Right ventricle myocardium superior (tissue), 1 donor: ENCODE measurements at places on chromosomes 5 and 9.

DNA sequence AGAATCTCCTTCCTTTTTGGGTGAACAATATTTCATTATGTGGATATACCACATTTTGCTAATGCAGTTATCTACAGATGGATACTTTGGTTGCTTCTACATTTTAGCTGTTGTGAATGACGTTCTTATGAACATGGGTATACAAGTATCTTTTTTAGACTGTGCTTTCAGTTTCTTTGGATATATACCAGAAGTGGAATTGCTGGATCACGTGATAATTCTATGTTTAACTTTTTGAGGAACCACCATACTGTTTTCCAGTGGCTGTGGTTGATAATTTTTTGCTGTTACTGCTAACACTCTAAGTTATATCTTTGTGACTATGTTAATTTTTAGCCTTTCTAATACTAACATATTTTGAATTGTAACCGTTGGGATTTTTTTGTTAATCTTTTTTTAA is 12.5 kb downstream of the WDR70 start:
- DNase-seq: no peak

GRCh38 chr5:55033568-55033967 is 9.5 kb downstream of the GZMK start:
- no peak for DNase-seq

DNA sequence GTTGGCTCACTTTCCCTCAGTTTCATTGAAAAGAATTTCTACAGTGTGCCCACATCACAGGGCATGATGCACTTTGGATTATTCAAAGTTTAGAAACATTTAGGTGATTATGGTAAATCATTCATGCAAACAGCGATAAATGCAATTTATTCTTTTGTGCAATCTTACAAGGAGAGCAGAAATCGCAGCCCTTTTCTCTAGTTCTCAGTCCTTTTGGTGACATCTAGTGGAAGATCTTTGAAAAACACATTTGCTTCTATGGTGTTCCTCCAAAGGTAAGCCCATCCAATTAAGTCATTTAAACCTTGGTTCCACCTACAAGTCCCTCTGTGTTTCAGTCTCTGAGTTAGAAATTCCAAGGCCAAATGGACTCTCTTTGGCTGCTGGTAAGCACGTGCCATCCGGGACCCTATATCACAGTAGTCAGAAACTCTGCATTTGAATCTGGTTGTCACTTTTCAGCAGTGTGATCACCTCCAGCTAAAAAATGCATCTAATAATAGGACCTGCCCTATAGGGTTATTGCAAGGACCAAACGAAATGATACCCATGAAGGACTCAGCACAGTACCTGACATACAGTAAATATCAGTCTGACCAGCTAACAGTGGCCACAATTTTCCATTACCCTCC is 66.4 kb downstream of the MACROH2A1 start:
- no peak for DNase-seq

DNA sequence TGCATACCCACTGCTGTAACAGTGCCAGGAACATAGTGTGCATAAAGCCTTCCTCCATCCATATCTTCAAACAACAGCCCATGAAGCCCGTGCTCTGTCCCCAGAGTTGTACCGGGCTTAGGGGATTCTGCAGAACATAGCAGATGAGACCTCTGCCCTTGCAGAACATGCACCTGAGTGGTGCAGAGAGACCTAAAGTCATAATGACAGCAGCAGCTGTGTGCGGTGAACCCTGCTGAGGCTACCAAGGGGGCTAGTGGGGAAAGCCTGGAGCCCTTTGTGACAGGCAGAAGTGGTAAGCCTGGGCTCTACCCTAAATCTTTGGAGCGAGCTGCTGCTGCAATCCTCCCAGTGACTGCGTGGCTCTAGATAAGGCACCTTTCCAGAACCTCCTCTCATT is 32.2 kb upstream of the BRD3 start:
- DNase-seq: no peak

- DNase-seq: no peak
Measured at GRCh38 chr5:96642281-96642640, 19.9 kb upstream of the CAST start.

DNA sequence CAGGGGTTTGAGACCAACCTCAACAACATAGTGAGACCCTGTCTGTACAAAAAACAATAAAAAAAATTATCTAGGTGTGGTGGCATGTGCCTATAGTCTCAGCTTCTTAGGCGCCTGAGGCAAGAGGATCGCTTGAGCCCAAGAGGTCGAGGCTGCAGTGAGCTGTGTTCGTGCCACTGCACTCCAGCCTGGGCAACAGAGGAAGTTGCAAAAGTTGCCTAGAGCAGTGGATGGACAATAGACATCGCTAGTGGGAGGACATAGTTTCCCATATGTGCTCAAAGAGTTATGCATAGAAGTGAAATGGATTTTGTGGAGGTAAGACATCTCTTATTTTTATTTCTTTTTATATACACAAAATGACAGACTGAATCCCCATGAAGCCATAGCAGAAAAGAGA is 19.0 kb downstream of the HNRNPK start:
- DNase-seq: no peak

- no peak for DNase-seq
Measured at GRCh38 chr9:85527331-85528020, 214.3 kb downstream of the AGTPBP1 start.

GRCh38 chr5:53929570-53929969 is 369.1 kb downstream of the NDUFS4 start:
- no peak for DNase-seq

GRCh38 chr9:14389146-14389545 is 75.2 kb upstream of the NFIB start:
- DNase-seq: no peak

DNA sequence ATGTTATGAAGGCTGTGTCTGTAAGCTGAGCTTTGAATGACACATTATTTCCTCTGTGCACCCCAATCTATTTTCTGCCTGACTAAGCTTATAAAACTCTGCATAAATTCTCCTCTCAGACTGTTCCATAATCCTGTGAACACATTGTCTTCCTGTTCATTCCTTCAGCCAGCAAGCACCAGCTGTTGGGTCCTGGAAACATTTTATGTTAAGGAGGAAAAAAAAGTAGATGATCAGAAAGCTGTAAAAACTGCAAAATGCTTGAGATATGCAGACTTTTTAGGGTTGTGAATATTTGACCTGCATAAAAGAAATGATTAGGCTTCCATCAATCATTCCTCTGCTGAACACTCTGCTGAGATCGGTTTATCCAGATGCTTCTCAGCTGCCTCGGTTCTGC is 1246.0 kb upstream of the DMAC1 start:
- no peak for DNase-seq

DNA sequence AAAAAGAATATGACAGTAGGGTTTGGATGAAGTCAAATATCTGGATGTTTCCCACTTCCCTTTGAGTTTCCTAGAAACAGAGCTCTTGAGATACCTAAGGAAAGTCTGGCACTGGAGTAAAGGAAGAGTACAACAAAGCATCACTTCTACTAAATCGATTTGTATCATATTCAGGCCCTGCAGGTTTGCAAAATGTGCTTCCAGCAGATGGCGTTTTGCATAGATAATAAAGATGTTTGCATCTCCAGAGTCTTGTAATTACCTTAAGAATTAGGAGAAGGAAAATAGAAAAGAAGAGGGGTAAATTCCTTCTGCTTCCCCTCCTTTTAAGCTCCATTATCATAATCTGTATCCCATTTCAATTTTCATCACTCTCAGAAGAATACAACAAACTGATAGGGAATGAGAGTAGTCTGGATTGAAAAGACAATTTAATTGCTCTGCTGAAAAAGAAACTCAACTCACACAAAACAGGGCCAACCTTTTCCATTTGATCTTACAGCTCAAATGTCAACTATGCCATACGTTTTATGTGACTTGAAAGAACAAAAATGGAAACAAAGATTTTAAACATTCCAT is 380.4 kb downstream of the PTPRD start:
- no peak for DNase-seq
